Cortex of kidney (tissue), 1 donor: ENCODE measurements at places on chromosomes 12 and 14.

- no peak for DNase-seq
Measured at GRCh38 chr12:6820166-6820565, 1.5 kb upstream of the GPR162 start.

GRCh38 chr14:67725171-67725570, 23.5 kb downstream of the RDH12 start:
- DNase-seq: no peak

GRCh38 chr12:3622021-3622821, 130.7 kb downstream of the CRACR2A start:
- no peak for DNase-seq

DNA sequence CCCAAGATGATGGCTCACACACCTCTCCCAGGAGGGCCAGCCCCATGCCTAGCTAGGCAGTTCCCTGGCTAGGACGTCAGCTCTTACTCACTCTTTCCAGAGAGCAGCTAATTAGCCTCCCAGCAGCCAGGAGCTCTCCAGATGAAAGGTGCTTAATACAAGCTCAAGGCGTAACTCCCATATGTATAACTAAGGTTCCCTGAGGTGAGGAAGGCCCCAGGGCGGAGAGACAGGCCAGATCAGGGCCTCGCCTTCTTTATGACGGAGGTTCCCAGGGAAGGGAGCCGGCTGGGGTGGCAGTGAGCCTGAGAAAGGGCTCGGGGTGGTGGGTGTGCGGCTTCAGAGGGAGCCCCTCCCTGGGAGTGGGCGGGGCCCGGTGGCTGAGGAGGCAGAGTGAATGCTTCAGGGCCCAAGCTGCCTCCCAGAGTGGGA, 26.4 kb upstream of the ZFP36L1 start:
- no peak for DNase-seq

DNA sequence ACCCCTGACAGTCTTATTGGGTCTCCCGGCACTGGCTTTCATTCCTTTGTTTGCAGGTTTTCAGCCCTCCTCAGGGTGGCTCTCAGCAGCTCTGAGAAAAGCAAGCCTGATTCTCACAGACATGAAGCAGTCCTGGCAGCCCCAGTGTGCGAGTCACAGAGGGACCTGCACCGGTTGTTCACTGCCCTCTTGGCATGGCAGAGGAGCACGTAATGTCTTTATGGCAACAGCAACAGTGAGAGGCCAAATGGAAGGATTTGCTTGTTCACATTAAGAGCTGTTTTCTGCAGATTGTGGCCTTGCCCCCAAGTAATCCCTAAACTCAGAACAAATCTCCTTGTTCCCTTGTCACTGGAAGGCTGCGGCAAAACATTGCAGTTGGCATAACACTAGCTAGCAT, 3.4 kb downstream of the KCNA5 start:
- DNase-seq: no peak

GRCh38 chr12:47111392-47111778, 31.6 kb upstream of the AMIGO2 start:
- no peak for DNase-seq

DNA sequence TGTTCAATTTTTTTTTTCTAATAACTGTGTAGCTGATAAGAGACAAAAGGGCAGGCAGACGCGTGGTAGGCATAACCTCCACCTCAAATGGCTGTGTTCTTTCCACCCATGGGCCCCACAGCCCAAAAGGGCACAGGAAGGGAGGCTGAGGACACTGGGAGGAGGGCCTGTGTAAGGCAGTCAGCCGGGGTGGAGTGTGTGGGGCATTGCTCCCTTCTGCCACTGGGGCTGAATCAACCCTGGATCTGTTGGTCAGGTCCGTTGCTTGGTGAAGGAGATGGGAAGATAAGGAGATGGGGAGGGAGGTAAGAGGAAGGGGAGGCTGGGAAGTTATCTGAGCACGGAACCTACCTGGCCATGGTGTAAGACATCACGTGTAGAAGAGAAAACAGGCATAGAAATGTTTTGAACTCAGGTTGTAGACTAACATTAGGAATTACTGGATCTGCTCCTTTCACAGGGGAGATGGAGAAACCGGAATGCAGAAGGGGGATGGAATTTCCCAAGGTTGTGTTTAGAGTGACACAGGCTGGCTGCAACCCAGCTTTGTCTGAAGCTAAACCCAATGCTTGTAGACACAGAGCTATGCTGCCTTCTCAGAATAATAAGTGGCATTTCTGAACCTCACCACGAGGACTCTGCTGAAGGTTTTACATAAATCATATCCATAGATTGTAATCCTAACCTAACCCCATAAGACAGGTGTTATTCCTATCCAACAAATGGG, 138.5 kb upstream of the NOS1 start:
- no peak for DNase-seq

DNA sequence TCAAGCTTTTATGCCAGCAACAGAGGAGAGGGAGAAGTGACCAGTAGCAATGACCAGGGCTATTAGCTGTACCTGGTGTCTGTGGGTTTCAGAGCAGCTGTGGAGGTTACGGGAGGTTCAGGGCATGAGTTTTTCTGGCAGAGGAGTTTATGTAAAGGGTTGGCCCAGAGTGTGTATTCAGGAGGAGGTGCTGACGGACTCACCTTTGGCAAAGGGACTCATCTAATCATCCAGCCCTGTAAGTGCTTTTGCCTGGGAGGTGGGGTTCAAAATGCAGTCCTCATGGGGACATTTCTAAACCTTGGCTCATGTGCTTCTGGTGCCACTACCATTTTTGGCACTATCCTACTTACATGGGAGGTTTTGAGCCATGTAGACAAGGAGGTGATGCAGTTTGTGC, 95.3 kb downstream of the DAD1 start:
- no peak for DNase-seq

DNA sequence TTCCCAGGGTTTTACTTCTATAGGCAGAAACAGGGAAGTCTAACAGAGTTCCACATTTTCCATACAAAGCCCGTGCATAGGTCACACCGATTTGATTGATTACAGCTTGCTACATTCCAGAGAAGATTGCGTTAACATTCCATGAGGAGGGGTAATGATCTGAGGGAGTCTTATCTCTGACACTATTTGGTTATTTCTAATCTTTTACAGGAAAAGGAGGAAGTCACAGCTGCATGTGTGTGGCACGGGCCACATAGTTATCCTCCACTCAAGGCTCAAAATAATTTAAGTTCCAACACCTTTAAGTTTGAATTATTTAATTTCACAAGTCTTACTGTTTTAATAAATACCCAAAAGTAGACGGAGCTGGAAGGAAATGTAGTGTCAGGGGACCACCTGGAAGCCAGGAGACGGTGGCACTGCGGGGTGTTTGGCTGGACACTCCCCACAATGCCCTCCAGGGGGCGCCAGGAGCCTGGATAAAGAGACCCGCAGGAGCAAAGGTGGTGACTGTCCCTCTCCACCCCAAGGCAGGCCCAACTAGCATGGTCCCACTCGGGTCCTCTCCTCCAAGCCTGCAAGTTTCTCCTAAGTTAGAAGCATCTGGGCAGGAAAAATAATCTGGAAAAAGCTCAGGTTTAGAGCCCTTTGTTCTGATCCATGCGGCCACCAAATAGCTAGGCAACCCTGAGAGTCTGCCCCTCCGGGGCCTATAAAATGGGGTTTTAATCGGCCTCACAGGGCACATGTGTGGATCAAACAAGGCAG, 20.2 kb downstream of the KRT8 start:
- no peak for DNase-seq

DNA sequence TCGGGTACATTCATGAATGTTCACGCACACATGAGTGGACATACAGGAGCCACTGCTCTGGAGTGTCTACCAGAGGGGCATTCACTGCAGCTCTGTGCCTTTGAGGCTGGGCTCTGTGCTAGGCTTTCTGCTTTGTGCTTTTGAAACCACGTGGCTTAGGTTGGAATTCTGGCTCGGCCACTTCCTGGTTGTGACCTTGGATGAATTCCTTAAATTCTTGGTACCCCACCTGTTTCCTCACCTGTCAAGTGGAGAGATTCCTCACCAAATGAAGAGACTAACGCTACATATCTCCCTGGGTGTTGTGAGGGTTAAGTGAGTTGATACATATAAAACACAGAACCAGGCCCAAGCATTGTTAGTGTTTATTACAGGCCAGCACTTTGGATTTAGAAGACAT, 842.8 kb downstream of the VRK1 start:
- no peak for DNase-seq

DNA sequence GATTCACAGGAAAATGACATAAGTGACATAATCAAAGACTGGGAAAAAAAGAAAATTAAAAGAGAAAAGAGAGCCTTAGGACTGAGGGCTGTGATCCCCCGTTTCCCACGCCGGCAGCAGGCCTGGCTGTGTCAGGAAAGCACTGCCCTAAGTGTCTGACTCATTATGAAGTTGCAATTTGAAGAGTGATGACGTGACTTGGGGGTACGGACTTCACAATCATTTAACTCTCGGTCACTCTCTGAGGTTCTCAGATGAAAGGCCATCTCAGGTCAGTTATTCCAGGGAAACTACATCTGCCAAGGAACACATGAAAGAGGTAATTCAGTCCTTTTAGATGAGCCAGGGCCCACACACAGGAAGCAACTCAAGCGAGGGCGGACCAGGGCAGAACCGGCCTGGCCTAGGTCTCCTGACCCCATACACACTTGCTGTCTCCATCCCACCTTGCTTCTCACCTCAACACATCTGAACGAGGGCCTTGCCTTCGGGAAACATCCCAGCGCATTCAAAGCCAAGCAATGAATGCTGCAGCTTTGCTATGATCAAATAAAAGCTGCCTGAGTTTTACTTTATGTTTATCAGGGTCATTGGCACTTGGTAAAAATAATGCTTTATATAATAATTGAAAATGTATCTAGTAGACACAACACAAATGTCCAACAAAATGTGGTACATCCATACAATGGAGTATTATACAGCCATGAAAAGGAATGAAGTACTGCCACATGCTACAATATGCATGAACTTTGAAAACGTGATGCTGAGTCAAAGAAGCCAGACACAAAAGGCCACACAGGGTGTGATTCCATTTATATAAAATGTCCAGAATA, 2.7 kb downstream of the SSH1 start:
- no peak for DNase-seq

GRCh38 chr12:67790660-67791059, 142.1 kb downstream of the DYRK2 start:
- DNase-seq: no peak

- no peak for DNase-seq
Measured at GRCh38 chr12:8958066-8958465, 8.6 kb upstream of the M6PR start.

GRCh38 chr12:11158885-11159444, 12.0 kb upstream of the SMIM10L1 start:
- DNase-seq: no peak

GRCh38 chr12:55692631-55693322, 14.9 kb downstream of the ITGA7 start:
- no peak for DNase-seq

GRCh38 chr14:78519863-78520262, 349.7 kb downstream of the NRXN3 start:
- no peak for DNase-seq

- DNase-seq: no peak
Measured at GRCh38 chr12:125194163-125194773, 129.0 kb downstream of the AACS start.
